AG08396 (cell line): ENCODE measurements at places on chromosomes 3 and 15.

DNA sequence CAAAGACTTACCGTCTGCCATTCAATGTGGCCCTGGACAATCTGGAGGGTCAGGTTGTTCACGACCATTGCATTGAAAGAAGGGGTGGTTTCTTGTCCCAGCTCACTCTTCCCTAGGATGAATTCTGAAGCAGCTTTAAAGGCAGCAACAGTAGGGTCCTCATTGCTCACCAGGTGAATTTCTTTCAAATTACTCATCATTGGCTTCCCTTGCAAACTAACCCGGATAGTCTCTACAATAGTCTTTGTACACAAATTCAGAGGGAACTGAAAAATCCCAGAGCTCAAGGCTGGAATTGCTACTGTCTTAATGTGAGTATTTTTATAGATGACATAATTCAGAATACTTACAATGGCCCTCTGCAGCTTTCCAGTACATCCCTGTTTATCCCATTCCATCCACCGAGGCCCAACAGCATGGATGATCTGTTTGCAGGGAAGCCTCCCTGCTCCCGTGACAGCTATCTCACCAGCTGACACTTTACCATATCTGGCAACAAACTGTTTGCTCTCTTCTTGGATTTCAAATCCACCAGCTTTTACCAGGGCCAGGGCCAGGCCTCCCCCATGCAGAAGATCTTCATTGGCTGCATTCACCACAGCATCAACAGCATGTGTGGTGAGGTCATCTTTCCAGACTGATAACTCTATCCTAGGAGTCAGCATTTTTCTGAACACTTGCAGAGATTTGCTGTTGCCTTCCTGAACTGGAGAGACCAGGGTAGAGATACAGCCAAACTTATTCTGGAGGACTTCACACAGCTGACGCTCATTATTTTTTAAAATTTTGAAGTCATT is 8.6 kb downstream of the PARP9 start:
- peak; percentile 53 for DNase-seq

GRCh38 chr3:34969513-34969912 is 669.8 kb upstream of the ARPP21 start:
- DNase-seq: no peak

DNA sequence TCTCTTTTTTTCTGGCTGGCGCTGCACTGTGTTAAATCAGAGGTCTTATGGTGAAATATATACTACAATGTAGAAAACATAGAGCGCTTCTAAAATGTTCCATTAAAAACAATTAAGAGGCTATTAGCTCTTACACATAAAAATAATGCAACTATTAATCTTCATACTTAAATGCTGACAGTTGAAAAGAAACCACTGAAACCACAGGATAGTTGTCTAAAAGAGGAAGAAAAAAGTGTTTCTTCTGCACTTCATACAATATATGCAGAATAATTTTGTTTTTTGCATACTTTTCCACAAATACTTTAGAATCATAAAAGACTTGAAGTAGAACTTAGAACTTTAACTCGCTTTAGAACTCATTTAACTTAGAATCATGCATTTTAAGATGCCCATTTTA is 170.5 kb downstream of the PYDC2 start:
- no peak for DNase-seq

GRCh38 chr3:161230621-161231171 is 9.6 kb downstream of the NMD3 start:
- DNase-seq: no peak

DNA sequence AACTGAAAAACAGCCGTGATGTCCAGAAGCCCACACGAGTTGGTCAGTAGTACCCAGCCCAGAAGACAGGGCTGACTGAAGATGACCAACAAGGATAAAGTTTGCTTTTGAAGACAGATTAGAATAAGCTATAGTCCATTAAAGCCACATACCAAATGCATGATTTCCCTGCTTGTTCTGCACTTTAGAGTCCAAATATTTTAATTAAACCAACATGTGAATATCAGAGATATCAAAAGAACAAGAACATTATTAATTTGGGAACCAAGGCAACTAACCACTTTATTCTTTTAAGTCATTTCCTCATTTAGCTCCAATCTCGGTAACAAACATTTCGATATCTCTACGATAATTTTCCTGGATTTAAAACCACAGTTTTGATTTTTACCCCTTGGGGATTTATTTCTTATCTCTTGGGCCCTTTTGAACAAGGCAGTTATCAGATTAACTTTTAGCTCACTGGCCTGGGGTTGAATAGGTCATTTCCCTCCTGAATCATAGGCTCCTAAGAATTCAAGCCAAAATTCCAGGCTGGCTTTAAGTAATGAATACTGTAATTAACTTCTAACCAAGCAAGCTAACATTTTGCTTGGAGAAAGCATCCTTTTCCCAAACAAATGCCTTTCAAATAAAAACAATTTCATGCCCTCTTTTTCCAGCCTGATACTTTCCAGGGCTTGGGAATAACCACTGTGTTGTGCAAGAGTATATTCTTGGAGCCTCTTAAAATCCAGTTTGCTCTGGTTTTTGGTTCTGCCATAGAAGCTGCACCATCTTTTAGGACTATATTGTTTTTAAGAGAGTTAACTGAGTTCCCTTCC is 102.9 kb upstream of the NR2E3 start:
- DNase-seq: no peak

GRCh38 chr3:112561484-112561733 is 353 bp downstream of the ATG3 start:
- DNase-seq: no peak
